ENCODE measurements at places on chromosomes 5 and 9. TPM values are rescaled to one million over a fixed set of nuclear protein-coding genes. Genes with fewer than 3 reads are reported as not detected.
A peak's percentile ranks its signal among the peaks of the same experiment; 100 is the strongest.

DNA sequence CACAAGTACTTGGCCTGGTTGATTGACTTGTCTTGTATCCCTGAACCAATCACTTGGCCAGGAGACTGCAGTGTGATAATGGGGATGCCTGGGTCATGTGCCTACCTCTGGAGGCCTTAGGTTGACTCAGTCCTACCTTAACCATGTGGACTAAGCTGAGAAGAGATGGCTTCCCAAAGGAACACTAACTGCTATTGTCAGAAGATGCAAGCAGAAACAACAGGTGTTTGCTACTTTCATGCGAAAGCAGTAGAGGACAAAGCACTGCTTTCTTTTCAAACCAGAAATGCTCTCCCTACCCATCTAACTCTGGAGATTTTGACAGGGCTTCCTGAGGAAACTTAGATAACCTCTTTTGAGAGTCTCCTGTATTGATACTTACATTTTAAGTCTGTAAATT, 22.9 kb downstream of the CDK7 start:
- no peak for DNase-seq

- peak; percentile 97 for DNase-seq
These were observed 312.4 kb downstream of the ARHGEF28 start for GRCh38 chr5:73938280-73938937.

DNA sequence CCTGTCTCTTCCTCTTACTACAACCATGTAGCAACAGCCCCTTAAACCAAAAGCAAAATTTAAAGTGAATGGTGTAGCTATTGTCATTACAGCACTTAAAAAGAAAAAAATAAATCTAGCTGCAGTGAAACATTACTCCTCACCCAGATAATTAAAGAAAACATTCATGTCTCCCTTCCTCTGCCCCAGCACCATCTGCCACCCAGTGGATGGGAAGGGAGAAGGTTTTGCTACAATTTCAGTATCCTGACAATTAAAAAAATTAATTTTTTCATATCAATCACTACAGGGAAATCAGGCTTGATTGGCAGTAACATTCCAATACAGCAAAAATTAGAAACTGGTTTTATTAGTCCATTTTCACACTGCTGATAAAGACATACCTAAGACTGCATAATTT, 147.4 kb upstream of the PUM3 start:
- no peak for DNase-seq

GRCh38 chr5:150356575-150357294, 762 bp upstream of the TCOF1 start:
- DNase-seq, result no peak

GRCh38 chr5:50684721-50685120, 18.3 kb downstream of the PARP8 start:
- no peak for DNase-seq

GRCh38 chr9:91192381-91193086, 169.2 kb downstream of the AUH start:
- DNase-seq, result peak; percentile 36

FOXD1 gene
- total RNA-seq, result 17.4 TPM

CMBL gene
- total RNA-seq, result 11.4 TPM

AHRR gene
- total RNA-seq, result 49.1 TPM
